AG08396 (cell line): ENCODE measurements at places on chromosomes 16 and 17.

DNA sequence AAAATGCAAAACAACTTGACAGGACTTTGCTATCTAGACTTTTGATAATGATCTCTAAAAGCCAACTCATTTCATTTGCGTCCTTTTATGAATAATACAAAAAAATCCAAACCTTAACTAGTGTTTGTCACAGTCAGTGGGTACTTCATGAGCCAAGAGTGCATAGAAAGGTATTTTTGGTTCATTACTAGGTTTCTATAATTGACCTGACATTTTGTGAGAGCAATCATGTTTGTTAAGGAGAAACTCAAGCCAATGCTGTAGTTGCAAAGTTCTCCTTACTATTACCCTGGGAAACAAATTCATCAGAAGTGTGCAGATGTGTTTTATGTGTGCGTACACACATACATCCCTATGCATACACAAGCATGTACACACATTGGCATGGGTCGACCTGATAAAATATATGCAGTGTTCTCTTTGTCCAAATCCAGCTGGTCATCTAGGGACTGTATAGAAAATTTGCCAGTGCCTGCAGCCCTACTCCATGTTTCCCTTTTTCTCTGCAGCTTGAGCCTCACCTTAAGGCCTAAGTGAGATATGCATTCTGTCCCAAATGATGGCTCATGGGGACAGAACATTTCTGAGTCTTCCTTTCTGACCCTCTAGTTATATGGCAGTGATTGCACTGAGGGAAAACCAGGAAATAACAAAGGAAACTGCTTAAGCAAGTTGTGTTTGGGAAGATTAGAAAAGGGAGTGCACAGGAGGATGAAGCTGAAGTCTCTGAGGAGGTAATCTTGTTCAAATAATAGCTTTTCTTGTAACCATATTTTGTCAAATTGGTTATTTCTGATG lies 128.1 kb downstream of the CDH13 start:
- no peak for DNase-seq

GRCh38 chr16:86085161-86085611 lies 186.2 kb downstream of the IRF8 start:
- no peak for DNase-seq

- DNase-seq = no peak
These were observed 130.3 kb downstream of the ZNF423 start for GRCh38 chr16:49725651-49726050.

- no peak for DNase-seq
These were observed 1.9 kb upstream of the CBFB start for GRCh38 chr16:67027046-67027445.

DNA sequence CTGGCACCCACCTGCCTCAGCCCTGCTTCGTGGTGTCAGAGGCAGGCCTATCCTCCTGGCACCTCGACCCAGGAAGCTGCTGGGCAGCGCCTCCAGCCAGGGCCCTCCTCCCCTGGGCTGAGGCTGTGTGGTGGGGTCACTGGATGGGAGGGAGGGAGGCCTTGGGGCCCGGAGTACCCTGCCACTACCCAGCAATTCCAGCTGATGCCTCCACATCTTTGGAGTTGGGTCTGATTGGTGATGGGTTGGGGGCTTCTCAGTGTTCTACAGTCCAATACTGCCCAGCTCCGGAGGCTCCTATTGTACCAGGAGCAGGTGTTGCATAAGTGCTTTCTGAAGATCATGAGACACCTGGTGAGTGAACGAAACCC lies 48.0 kb downstream of the USP22 start:
- DNase-seq = no peak
